Dermis blood vessel endothelial cell (primary cell): ENCODE measurements at places on chromosomes 6 and 20. TPM values are rescaled to one million over a fixed set of nuclear protein-coding genes. Genes with fewer than 3 reads are reported as not detected.
A peak's percentile ranks its signal among the peaks of the same experiment; 100 is the strongest.

DNA sequence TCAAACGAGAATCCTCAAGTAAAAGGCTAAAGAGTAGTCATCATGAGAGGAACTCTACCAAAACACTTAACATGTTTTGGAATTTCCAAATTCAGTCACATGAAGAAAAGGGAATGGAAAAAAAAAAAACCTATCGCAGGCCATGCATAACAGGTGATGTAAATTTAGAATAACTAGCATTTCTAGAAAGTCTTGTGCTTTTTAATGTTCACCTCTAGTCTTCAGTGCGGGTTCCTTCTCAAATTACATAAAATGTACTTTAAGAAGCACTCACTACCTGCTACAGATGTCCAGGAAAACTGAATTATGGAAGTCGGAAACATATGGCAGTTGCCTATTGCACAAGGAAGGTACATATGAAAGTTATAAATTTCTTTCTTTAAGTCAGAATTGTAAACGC is 6.1 kb upstream of the TBX18 start:
- no peak for DNase-seq

DNA sequence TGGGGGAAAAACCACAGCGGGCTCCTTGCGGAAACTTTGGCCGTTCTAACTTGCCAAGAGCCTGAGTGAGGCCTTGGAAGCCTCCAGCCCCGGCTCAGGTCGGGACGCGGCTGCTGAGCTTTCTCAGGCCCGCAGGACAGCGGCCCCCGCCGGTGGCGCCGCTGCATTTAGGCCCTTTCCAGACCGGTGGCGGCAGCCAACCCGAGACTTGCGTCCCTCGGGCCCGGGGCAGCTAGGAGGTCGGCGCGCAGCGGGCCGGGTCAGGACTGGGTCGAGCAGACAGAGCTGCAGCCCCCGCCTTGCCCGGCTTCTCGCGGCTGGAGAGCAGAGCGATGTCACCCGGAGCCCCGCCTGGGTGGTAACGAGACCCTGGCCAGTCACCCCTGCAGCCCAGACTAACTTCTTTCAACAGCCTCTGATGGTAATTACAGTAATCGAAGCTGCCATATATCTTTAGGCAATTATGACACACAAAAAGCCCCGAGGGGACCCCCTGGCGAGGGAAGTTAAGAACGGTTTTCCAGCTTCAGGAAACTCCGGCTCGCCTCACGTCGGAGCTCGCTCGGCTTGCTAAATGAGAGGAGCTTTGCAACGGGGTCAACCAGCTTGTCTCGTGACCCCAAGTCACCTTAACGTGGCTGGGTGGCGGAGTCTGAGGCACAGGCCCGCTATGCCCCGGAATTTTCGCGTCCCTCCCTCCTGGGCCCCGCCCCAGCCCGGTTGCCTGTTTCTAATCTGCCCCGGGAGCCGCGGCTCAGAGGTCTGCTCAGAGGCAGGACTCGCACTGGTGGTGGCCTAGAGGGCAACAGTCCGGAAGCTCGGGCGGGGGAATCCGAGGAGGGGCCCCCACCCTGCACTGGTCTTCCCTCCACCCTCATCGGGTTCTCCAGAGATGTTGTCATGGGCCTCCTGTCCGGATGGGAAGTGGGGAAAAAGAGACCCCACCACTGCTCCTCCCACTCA is 3.0 kb downstream of the NR2E1 start:
- peak; percentile 52 for DNase-seq

GRCh38 chr6:3546121-3546520 is 89.3 kb upstream of the SLC22A23 start:
- no peak for DNase-seq

GRCh38 chr6:26543953-26544352 is 5.8 kb downstream of the HMGN4 start:
- DNase-seq = peak; percentile 56

GRCh38 chr20:31562241-31562640 is 42.8 kb upstream of the ID1 start:
- DNase-seq = no peak

GRCh38 chr20:3669710-3670367 is 6.6 kb upstream of the GFRA4 start:
- no peak for DNase-seq

GRCh38 chr20:51404297-51405060 is 138.0 kb downstream of the NFATC2 start:
- DNase-seq = peak; percentile 52

GRCh38 chr6:40328386-40328985 is 258.7 kb downstream of the LRFN2 start:
- DNase-seq = peak; percentile 16

GRCh38 chr6:144500892-144501291 is 215.8 kb downstream of the UTRN start:
- no peak for DNase-seq

DNA sequence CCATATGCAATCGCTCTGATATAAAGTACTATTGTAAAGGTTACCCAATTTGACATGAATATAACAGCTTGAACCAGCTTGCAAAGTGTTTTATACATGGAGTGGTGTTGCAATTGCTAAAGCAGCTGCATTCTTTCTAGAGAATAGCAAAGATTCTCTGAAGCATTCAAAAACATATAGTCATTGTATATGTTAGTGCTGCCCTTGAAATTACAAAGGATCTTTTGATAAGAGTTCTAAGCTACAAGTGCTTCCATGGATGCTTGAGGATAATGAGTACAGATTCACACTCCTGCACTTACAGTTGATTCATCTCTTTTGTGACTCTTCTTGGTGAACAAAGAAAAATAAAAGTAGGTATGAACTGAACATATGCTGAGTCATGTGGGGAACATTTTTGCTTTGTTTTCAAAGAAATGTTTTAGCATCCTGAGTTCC is 175.7 kb downstream of the ALDH8A1 start:
- DNase-seq = peak; percentile 32

DNA sequence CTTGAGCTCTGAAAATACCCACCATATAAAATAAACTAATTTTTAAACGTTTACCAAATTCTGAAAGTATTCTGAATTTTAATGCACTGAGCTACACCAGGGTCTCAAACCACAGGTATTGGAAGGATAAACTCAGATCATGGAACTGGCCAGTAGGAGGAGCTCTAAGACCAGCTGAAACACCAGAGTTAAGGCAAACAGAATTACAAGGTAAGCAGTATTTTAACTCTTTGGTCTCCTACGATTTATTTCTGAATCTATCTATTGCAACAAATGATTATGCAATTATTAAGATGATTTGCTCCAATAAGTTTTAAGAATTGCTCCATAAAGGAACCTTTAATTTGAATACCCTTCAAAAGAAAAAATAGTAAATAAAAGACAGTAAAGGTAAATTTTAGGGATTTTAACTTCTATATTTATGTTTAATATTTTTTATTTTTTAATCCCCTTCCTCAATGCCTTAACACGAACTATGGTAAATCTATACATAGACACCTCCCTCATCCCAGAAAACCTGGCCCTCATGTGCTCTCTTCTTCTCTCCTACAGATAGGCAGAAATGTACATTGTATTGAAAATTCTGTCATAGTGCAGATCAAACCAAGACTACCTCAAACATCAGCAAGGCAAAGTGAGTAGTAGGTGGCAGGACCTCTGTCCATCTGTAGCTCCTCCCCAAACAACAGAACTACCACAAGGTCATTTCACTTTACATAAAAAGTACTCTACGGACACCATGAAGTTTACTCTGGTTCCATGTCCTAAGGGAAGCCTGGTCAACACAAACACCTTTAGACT is 58.4 kb downstream of the SMLR1 start:
- DNase-seq = peak; percentile 93

DNA sequence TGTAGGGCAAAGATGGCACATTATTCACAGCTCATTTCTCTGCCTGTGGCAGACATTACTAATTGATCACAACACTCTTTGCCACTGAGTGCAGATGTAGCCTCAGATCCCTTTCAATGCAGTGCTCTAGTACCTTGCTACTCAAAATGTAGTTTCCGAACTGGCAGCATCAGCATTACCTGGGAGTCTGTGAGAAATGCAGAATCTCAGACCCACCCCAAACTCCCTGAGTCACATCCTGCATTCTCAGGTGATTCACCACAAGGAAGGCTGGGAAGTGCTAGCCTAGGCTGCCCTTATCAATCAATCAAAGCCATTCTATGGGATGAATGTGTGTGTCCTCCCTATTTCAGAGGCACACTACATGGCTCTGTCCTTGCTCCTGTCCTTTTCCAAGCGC is 58.5 kb downstream of the PCNA start:
- DNase-seq = peak; percentile 52

- peak; percentile 7 for DNase-seq
Observed at GRCh38 chr6:151180330-151181048, 59.3 kb upstream of the AKAP12 start.

DNA sequence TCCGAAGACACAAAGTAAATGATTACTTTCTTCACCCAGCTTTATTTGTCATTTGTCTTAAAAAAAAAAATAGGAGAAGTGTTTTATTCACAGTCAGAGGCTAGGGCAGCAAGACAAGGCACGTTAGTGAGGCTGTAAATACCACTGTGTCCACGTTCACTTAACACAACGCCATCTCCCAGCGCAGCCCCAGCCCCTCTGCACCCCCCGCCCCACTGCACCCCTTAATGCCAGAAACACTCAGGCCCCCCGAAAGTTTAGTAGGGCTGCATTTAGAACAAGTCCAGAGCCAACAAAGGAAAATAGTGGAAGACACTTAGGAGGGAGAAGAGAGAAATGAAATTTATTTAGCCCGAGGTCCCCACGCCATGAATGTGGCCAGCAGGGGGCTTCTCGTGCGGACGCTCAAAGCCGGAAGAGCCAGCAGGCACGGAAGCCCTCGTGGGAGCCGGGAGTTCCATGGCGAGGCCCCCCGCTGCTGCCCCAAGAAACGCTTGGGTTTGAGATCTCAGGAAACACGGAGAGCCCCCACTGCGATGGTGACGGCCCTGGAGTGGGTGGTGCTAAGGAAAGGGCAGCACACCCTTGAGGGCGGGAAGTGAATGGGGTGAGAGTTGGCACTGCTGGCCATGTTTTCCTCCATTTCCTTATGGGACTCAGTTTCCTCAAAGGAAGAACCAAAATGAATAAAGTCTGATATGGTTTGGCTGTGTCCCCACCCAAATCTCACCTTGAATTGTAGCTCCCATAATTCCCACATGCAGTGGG is 50.2 kb downstream of the IYD start:
- peak; percentile 88 for DNase-seq

GRCh38 chr6:44471271-44471981 is 83.9 kb downstream of the CDC5L start:
- no peak for DNase-seq

DNA sequence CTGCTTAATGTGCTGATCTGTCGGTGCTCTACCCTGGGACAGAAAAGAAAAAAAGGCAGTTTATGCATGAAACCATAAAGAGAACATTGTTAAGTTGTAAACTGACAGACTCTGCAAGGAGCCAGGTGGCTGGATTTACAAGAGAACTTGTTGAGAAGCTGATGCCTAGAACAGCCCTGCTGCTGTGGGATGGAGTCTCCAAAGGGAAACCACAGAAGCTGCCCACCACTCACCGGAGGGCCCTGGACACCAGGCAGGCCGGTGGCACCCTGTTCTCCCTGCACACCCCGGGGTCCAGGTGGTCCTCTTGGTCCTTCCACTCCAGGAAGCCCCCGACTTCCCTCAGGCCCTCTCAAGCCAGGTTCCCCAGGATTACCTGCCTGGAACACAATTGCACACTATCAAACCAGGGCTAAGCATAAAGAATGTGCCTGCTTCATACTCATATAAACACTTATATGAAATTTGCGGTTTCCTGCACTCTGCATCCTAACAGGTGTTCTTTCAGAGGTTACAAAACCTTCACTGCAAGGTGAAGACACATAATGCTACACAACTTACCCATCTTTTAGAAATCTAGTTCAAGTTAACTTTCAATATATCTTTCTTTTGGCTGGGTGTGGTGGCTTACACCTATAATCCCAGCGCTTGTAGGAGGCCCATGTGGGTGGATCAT is 68.2 kb downstream of the COL9A1 start:
- DNase-seq = no peak

DNA sequence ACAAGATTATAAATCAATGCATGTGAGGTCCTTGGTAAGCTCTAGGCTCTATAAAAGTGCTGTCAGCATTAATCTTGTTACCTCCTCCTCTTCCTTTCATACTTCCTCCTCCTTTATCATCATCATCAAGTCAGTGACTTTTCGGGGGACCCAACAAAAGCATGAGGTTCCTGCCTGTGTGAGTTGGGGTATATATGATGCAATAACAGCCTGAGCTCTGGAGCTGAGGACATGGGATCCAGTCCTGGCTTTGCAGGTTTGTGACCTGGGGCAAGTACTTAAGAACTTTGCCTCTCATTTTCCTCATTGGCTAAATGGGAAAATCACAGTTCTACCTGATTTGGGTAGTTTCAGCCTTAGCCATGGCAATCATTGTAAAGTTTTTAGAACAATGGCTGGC is 7.1 kb upstream of the PHACTR3 start:
- no peak for DNase-seq

DNA sequence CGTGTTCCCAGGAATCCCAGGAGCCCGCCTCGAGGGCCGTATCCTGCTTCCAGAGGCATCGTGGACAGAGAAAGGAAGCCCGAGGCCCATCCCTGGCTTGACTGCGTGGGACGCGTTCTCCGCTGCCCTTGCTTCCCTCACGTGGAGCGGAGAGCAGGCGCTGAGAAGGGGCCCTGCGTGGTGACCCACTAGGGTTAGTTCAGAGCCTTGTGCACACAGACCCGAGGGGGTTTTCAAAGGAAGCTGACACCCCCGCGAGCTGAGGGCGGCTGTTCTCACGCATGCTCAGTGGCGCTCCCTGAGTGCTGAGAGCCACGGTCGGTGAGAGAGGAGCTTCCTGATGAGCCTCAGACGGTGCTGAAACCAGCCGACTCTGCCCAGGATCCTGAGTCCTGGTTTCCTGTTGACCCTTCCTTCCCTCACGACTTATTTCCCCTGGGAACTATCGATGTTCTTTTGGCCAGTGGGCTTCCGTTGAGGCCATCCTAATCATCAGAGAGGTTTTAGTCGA is 28.9 kb upstream of the CCR6 start:
- DNase-seq = peak; percentile 28

DNA sequence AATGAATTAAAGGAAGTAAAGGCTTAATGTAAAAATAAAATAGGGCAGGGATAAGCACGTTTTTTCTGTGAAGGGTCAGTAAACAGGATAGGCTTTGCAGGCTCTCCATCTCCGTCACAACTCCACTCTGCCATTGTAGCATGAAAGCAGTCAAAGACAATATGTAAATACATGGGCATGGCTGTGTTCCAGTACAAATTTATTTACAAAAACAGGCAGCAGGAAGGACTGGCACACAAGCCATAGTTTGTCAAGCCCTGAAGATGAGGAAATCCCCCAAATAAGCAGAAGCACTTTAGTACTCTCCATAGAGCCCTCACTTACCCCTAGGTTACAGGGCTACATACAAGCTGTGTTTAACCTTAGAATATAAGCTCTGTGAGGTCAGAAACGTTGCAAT is 8.9 kb upstream of the FBXO9 start:
- DNase-seq = no peak

Gene EYS
- total RNA-seq = not detected in 2 replicates

Gene TFAP2D
- total RNA-seq = not detected in 2 replicates

Gene SLC17A3
- total RNA-seq = 0.17 and 0.28 TPM in 2 replicates

Gene BEND3
- 1.9 and 3.5 TPM in 2 replicates for total RNA-seq

Gene TBXT
- not detected in 2 replicates for total RNA-seq

Gene TRIM31
- total RNA-seq = not detected in 2 replicates

Gene ADGRG6
- total RNA-seq = 42.2 and 43.4 TPM in 2 replicates

Gene ZFP57
- 1.7 TPM in 1 of 2 replicates, not detected in the other for total RNA-seq

Gene PKHD1
- total RNA-seq = 0.09 and 0.17 TPM in 2 replicates
